ENCODE measurements at places on chromosomes 1 and 21.

- DNase-seq: no peak
Observed at GRCh38 chr1:104706631-104707147, 957.0 kb downstream of the AMY1C start.

GRCh38 chr1:112836642-112837041, 119.4 kb downstream of the SLC16A1 start:
- DNase-seq: no peak

- DNase-seq: peak; percentile 80
Observed at GRCh38 chr21:43611598-43612369, 47.5 kb downstream of the HSF2BP start.

GRCh38 chr1:108747171-108747850, 837 bp downstream of the STXBP3 start:
- DNase-seq: peak; percentile 77

- no peak for DNase-seq
Observed at GRCh38 chr1:241590719-241591118, 49.5 kb downstream of the CHML start.

DNA sequence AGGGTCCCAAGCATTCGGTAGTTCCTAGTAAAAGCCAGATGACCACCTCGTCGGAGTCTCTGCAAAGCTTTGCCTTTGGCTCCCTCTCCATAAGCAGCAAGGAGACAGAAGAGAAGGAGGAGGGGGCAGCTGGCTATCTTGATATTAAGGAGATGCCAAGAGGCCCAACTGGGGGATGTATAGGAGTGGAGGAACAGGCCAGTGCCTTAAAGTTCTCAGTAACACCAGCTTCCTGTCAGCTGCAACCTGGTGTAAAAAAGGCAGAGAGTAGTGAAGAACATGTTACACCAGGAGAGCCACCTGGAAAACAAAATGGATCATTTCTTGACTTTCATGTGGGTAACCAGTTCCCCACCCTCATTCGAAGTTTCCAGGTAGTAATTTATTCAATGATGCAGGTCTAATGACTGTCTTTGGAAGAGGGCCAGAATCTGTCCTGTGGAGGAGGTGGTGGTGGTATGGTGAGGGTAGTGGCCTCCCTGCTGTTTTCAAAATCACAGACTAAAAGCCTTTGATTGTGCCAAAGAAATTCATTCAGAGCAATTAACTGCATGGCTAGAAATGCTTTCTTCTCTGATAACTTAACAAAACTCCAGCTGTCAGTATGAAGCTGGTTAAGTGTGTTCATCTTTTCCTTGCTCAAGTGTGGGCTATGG, 27.3 kb downstream of the TMEM200B start:
- DNase-seq: no peak

GRCh38 chr1:1310476-1311053, 2.2 kb downstream of the PUSL1 start:
- DNase-seq: no peak

DNA sequence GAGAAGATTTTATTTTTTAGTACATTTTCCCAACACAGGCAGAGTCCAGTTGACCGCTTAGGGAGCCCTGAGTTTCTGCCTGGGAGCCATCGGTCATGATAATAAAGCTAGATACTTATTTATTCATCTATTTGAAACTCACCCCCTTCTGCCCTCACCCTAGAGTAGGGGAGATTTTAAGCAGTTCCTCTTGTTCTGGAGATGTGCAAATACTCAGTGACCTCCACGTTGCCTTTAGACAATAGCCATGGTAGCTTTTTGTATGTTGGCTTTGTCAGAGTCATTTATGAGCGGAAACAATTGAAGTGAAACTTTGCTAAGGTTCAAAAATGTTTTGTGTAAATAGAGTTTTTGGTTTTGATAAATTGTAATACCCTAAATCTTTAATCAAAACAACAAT, 45.7 kb upstream of the PLPPR4 start:
- DNase-seq: no peak

DNA sequence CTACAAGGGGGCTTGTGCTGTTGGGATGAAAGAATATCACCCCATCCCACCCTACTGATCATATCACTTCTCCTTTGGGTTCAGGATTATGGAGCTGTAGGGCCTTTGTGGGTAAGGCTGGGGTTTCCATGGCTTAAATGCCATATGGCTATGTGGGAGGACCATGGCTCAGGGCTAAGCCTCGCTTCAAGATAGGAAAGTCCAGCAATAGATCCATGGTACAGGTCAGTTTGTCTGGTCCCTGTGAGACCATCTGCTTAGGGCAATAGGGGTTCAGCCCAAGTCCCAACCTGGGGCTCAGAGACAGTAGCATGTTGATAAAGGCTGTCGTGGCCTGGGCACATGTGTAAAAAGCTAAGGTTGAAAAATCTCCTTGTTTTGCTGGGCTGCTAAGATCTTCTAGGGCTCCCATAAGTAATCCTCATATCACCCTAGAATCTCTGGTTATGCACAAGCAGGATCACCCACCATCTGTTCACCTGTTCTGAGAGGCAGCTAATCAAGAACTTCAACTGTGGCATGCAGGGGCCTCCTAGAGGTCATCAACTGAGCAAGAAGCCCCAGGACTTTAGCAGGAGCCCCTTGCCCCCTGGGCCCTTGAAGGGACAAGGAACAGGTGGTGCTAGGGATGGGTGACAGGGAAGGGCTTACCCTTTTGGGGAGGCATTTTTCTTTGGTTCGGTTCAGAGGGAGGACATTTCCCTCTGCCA, 66.5 kb downstream of the UBE2T start:
- no peak for DNase-seq

DNA sequence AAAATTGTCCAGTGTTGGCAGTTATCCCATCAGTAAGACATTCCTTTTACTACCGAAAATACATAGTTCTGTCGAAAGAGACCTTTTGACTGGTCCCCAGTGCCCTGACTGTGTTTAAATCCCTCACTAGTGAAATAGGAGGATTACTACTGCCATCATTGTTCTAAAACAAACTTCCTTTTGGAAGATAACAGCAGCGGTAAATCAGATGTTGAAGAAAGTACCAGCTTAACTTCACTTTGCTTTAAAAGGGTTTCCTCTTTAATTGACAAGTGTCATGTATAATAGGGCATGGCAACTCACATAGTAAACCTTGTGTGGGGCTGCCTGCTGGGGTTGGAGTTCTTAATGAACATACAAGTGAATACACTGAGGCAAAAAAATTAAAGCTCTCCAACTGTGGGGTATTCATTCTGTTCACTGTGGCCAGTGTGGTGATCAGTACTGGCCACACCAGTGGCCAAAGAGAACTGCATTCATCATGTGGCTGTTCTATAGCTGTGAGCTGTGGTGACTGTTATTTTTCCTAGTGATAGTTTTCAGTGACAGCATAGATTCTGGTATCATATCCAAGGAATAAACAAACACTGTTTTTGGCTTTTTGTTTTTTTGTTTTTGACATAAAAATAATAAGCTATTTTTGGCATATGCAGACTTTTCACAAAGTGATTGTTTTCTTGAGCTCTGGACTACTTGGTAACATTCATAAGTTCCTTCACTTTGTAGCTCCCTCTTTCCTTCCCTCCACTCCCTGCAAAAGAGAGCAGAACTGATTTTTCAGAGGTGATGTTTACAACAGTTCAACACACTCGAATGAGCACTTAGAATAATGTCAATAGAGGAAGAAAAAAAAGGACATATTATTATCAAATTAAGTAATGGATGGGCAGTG, 74.5 kb downstream of the NFIA start:
- DNase-seq: no peak

GRCh38 chr1:161017756-161018630, 3.0 kb downstream of the F11R start:
- DNase-seq: no peak

DNA sequence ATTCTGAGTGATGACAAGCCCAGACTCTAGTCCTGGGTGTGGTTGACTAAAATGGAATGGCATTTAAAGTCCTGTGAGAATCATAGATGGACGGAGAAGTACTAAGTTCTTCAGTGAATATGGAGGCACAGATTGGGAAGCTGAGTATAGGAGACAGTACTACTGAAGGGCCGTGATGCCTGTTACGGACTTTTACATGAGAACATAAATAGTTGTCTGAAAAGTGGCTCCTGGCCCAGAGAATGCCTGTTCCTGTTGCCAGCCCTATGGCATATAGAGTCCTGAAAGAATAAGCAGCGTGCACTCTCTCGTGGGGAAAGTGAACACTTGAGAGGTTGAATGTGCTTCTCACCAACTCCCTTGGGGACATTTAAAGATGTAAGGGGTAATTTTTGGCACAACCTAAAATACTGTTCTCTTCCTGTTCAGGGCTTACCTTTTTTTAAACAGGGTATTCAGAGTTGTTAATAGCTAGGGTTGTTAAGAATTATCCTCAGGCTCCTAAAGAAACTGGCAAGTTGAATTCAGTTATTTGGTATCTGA, 20.4 kb downstream of the CCT8 start:
- no peak for DNase-seq

GRCh38 chr1:224217655-224218623, 34.9 kb downstream of the DEGS1 start:
- no peak for DNase-seq

- no peak for DNase-seq
Observed at GRCh38 chr1:32878183-32878582, 7.5 kb upstream of the FNDC5 start.

GRCh38 chr1:23796466-23797271, 3.9 kb downstream of the GALE start:
- no peak for DNase-seq

GRCh38 chr1:55695151-55695550, 480.0 kb upstream of the USP24 start:
- DNase-seq: no peak

- peak; percentile 65 for DNase-seq
Observed at GRCh38 chr1:227449051-227449450, 114.3 kb upstream of the ZNF678 start.

DNA sequence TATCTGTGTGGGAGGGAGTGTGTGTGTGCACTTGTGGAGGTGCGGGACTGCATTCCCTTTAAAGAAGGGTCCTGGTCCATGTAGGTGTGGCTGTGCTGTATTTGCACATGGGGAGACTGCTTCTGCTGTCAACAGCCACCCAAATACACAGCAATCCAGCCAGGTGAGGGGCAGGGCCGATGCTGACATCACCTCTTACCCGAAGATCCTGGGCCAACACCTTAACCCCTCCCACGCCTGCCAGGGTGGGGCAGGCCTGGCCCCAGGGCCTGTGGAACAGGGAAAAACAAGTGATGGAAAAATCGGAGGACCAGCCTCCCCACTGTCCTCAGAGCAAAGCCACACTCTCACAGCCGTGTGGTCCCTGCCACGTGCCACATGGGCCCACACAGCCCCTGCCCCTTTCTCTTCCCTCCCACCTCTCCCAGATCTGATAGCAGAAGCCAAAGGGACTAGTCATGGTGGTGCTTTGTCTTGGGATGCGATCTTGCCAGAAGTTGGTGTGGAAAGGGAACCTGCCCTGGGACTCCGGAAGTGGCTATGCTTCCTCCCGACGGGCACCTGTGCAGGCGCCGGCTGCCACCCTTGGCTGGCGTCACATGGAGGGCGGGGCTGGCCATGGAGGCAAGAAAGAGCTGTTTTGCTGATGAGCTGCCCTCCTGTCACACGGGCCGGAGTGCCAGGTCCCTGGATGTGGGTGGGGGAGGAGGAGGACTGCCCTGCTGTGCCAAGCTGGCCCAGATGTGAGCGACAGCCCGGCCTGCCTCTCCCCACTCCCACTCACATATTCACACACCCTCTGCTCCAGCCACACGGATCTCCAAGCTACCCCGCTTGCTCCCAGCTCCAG, 7.8 kb upstream of the CASZ1 start:
- no peak for DNase-seq

GRCh38 chr1:4692437-4692836, 38.0 kb downstream of the AJAP1 start:
- no peak for DNase-seq

- DNase-seq: no peak
Observed at GRCh38 chr1:204711947-204712701, 26.6 kb upstream of the LRRN2 start.

DNA sequence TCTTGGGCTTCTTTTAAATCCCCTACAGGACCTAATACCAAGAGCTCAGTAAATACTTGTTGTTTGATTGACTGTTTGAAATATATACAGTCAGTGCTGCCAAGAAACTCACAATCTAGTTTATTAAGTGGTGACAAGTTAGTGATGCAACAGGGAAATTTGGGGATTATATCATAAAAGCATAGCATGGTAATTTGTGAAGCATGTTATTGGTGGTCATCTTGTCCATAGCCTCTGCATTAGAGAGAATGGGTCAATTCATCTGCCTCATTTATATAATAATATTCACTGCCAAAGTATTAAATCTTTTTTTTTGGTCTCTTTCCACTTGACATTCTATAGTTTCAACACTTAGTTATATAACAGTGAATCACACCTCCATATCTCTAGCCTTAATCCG, 138.2 kb upstream of the SPAG17 start:
- DNase-seq: no peak

DNA sequence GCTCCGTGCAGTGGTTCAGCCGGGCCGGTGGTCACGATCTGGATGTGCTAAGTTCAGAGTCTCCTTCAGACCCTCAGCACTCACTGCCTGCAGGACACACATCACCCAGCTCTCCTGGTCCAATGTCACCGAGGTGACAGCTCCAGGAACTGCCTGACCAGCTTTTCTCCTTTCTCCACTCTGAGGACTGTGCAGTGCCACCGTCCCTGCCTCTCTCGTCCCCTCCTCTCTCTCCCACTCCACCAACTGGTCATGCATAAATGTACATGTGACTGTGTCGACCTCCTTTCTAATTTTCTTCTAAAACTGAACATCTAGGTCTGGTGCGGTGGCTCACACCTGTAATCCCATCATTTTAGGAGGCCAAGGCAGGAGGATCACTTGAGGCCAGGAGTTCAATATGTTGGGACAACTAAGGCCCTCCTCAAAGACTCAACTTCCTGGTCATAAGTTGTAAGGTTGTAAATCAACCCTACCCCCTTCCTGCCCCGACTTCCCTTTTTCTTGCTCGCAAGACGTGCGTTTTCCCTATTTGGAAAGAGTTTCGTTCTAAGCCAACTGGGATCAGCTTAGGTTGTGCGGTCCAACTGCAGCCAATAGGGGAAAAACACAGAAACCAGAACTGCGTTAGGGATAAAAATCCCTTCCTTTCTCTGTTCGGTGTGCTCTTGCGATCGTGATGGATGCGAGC, 53.1 kb downstream of the MEGF6 start:
- no peak for DNase-seq

- DNase-seq: no peak
Observed at GRCh38 chr1:180084867-180085266, 69.8 kb upstream of the QSOX1 start.

DNA sequence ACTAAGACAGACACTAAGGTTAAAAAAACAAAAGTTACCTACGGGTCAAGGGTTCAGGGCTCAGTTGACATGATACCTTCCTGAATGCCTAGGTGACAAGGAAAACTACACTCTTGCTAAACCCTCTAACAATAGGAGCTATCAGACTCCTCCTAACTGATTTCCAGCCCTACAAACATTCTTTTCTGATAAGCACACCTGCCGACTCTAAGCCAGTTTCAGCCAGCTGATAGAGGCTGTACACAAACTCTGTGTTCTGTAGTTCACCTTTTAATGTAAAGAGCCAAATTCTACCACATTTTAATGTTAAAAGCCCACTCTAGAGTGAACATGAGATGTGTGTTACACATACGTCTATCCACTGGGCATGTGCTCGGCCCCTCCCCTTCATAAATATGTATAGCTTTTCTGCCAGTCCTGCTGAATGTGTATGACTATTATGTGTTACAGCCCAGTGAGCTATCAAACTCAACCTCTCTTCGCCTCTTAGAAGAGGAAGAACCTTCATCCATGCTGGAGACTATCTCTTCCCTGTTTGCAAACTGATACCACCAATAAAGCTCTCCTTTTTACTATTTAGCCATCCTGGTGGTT, 40.0 kb upstream of the FAM163A start:
- DNase-seq: no peak

All from HEK293T (cell line).